ENCODE measurements at places on chromosomes 4 and X.

DNA sequence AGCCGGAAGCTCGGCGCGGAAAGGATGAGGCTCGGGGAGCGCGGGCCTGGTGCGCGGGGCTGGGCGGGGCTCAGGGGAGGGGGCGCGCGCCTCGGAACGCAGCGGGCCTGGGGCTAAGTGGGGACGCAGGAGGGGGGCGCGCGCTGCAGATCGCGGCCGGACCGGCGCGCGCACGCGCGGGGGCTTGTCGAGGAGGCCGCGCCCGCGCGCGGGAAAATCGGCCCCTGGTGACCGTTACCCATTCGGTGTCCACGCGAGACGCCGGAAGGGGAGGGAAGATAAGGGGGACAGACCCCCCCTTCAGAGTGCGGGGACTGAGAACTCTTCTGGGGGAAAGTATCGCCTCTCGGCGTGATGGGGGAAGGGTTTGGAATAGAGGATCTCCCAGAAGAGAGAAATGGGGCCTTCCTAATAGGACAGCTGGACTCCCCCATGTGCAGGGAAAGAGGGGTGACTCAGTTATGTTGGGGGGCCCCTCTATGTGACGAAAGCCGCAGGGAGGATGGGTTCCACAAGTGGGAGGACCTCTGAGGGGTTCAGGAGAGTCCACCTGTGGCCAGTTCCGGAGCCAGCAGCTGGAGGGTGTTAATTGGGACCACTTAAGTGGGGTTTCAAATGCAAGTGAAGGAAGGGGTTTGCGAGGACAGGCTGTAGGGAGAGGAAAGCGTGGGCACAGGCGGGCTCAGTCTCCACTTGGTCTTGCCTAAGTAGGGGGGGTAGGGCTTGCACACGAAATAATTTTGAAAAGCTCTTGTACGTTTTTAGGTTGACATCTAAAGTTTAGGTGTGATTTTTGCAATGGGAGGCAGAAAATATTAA lies 584 bp downstream of the SUV39H1 start:
- DNase-seq: peak; percentile 38

GRCh38 chr4:110128029-110128428 lies 70.4 kb downstream of the ELOVL6 start:
- no peak for DNase-seq

GRCh38 chr4:149549911-149550310 lies 265.7 kb downstream of the IQCM start:
- DNase-seq: no peak

DNA sequence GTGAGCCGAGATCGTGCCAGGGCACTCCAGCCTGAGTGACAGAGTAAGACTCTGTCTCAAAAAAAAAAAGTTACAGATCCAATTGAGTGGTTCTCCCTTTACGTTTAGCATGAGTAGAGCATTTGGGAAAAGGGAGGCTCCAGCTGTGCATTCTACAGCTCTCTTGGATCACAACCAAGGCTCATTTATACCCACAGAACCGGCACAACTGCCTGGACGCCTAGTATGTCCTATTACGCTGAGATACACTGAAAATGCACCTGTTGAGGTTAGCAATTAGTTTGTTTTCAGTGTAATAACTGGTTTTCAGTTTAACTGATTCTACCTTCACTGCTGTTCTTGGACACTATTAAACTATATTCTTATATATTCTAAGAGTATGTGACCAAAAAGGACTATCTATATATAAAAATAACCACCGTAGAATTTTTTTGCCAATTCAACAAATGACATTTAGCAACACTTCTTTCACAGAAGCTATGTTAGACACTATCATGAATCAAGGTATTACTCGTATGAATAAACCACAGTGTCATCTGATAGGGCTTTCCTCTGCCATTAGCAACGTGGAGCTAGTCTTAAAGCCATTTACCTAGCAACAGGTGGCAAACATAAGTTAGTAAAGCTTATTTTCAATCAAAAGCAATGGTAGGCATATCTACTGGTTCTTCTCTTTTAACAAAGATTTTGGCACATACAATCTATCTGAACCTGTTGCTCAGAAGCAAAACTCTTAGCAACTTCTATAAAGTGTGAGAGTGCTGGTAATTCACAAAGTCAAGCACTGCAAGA lies 3.6 kb downstream of the OTUD4 start:
- DNase-seq: peak; percentile 54

GRCh38 chr4:110119337-110119736 lies 79.1 kb downstream of the ELOVL6 start:
- no peak for DNase-seq

GRCh38 chrX:130654409-130654950 lies 248.5 kb downstream of the ENOX2 start:
- no peak for DNase-seq

DNA sequence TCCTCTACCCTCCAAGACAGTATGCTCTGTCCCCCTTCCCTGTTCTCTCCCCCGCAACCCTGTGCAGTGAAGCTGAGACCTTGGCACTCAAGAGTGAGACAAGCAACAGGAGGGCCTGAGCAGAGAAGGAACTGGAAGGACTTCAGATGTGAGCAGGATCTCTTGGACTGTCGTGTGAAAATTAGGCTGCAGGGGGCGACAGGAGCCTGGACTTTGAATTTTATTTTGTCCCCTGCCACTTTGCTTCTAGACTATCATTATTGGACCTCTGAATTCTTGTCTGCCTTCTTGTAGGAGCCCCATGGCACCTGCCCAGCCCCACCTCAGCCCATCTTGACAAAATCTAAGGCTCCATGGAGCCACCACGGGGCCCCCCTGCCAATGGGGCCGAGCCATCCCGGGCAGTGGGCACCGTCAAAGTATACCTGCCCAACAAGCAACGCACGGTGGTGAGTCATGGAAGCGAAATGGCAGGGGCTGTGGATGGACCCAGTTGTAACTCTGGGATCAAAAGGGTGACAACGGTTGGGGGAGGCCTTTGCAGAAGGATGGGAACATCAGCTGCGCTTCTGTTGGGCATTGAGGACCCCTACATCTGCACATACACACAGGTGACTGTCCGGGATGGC lies 1.7 kb downstream of the ARAF start:
- peak; percentile 43 for DNase-seq

GRCh38 chrX:95427389-95427788 lies 1257.3 kb upstream of the DIAPH2 start:
- DNase-seq: no peak

DNA sequence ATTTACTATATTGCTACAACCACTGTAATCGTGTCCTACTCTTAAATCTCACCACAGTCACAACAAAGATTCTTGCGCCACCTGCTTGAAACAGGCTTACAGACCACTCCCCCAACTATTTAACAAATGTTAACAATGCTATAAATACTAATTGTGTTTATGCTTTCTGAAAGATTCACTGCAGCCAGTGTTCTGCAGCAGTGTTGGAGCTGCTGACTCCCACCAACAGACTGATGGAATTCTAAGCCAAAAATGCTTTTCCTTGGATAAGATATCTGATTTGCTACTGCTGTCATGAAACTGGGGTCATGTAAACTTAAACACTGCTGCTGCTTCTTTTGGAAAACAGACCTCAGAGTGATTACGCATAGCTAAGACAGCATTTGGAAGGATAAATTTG lies 244.2 kb upstream of the MAB21L2 start:
- DNase-seq: no peak

DNA sequence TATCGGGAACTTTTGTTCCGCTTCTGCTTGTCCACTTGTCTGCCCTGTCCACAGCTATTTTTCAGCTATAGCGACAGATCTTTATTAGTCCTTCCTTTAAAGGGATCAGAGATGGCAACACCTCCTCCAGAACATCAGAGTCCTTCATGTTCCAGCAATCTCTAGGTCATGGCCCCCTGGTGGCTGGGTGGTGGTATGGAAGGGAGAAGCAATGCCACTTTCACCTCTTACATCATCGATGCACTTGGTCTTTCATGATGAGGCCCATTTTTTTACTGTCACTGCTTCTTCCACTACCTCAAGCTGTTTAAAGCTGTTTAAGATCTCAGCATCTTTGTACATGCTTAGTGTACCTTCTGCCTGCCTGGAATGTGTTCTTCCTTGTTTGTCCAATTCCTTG lies 106.7 kb downstream of the ARHGAP6 start:
- DNase-seq: peak; percentile 35

GRCh38 chr4:31084806-31085416 lies 364.7 kb downstream of the PCDH7 start:
- no peak for DNase-seq

GRCh38 chr4:66246643-66247042 lies 576.4 kb upstream of the EPHA5 start:
- no peak for DNase-seq

DNA sequence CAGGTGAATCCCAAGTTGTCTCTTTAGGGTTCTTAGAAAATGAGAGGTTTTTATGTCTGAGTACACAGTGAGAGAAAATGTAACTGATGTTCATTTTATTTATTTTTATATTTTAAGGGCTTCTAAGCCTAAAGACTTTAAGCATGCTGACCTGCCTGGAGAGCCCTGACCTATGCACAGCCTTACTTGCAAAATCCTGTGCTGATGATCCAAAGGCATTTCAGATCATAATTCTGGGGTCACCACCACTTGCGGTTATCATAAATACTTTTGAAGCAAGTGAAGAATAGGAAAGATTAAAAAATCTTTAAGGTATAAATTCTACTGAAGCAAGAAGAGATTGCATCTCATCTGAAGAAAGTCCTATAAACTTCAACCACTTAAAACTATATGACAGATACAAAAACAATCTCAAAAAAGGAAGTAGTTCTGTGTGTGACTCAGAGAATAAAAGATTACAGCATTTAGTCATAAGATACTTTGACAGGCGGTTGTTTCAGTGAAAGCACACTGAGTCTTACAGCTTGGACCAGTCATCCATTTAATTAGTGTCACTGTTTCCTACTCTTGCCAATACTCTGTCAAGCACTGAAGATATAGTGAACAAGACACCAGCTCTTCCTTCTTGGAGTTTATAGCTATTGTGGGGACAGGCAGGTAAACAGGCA lies 245.2 kb upstream of the DIPK2B start:
- no peak for DNase-seq

DNA sequence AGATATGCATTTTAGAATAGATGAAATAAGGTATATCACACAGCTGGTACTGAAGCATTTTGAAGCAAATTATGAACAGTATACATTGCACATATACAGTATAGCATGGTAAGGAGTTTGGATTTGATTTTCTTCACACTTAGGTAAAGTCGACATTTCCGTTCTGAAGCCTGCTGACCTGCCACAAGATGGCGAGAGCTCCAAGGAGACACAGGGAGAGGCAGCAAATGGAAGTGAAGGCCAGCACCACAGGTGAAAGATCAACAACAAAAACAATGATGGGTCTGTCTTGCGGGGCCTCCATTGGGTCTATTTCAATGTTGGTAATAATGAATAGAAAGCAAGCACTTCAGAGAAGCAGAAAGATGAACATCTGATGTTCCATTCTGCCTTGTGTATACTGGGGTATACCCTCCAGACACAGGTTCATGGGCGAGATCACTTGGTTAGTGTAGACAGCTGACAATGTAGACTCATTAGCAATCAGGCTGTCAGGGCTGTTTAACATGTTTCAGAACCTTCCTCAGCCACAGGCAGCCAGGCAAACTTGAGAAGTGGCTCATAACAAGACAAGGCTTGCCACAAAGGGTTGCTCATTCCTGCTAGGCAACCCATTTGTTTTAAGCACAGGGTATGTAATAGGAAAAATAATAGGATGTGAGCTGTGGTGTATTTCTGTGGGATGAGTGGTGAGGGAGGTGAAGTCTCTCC lies 21.4 kb upstream of the NOX1 start:
- DNase-seq: no peak

DNA sequence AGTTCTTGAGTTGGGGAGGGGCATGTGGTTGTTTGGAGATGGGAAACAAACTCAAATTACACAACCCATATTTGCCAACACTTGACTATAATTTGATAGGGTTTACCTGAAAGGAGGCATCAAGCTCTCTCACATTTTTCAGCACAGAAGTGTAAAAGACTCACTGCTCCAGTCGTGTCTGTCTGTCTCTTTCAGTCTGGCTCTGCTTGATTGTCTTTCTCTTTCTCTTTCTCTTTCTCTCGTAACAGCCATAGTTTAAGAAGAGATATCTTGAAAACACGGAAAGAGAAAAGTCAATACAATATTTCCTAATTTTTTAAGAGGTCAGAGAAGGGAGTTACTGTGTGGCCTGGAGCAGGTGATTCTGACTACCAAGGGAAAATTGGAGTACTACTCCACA lies 413.6 kb upstream of the CXorf51A start:
- DNase-seq: no peak

DNA sequence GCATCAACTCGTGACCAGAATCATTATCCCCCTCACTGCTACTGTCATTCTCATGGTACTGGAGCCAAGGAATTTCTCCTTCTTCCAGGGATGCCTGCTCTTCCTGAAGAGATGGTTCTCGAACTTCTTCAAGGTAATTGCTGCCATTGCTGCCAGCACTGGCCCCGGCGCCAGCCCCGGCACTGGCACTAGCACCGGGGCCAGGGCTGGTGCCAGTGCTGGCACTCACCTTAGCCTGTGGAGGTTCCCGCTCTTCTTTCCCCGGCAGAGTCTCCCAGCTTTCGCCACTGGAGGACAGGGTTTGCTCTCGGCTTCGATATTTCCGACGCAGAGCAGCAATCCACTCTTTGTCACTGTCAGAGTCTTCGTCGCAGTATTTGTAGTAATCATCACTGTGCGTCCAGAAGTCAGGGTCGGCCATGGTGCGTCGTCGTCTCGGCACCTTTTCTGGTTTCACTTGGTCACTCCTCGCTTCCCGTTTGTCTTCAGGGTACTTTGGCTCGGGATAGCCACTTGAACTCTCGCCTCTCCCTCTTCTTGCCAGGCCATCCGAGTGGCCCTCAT lies 3.4 kb downstream of the PJA1 start:
- no peak for DNase-seq

DNA sequence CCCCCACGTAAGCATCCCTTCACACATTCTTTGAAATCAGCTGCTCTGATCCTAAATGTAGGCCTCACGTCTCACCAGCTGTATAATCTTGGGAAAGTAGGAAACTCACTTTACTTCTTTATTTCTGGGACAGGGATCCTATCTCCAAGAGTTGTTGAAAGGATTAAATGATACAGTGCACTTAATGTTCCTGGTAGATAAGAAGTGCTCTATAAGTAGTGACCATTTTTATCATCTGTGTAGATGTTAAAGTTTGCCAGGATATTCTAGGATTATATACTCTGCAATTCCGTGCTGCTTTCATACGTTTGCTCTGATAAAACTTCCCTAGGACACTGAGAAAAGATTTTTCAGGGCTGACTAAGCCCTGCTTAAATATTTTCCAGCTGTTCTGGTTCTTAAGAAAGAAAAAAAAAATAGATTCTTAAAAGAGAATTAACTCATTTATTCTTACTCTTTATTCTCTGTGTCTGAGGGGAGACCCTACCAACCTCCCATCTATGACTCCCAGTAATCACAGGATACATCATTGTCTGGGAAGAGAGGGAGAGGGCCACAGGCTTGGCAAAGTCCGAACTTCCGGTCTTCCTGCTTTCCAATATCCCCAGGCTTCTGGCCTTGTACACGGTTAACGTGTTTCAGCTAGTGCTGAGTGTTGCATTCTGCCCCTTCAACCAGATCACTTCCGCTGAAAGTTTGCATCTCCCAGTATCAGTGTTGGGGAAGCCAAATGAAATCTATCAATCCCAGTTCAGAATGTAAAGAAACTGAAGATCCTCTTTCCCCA lies 269.2 kb downstream of the TRIML1 start:
- no peak for DNase-seq

- no peak for DNase-seq
Observed at GRCh38 chrX:43743100-43743822, 87.2 kb downstream of the MAOA start.

- DNase-seq: peak; percentile 21
Observed at GRCh38 chrX:77788050-77788449, 2.0 kb upstream of the ATRX start.

- no peak for DNase-seq
Observed at GRCh38 chrX:104833401-104833800, 267.4 kb downstream of the IL1RAPL2 start.

- DNase-seq: no peak
Observed at GRCh38 chr4:102780476-102781144, 19.8 kb upstream of the MANBA start.
